Activated B cell treated with CpG ODN at 0.5 μM for 24 hours (primary cell): ENCODE measurements at places on chromosomes 11 and 22.

DNA sequence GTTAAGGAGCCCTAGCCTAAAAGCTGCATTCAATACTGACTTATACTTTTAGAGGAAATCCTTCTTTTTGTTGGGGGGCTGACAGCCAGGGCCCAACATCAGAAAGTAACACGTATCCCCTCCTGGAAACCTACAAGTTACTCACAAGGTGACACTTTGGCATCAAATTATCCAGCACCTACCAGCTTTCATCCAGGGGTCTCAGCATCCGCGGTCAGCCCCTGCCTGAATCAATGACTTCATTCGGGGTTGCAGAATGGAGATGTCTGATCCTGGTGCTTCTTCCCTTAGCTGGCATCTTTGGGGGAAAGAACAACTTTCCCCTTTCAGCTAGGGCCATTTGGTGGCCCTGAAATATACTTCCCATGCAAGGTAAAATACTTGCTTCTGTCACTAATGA is 5.3 kb upstream of the NAP1L4 start:
- DNase-seq, result no peak
- H3K27ac ChIP-seq, result no peak overlapping the region
- H3K27me3 ChIP-seq, result no peaks in the 10 kb centered on the region
- no peak overlapping the region for H3K4me3 ChIP-seq
- no peaks in the 10 kb centered on the region for H3K4me1 ChIP-seq
- H3K36me3 ChIP-seq, result peaks cover 33% of the 10 kb centered on the region

DNA sequence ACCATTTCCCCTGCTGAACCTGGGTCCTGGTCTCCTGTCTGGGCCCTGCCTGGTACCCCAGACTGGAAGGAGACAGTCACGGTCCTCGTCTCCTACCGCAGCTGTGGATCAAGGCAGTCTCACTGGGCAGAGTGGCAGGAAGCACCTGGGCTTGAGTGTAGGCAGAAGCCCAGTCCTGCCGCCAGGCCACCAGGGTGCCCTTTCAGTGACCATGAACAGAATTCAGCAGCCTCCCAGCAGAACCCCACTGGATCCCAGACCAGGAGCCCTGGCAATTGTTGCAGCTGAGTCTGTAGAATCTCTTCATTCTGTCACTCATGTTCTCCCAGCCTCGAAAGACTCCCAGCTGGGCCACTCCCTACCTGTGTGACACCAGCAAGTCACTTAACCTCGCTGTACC is 25.5 kb upstream of the CREB3L1 start:
- H3K36me3 ChIP-seq, result no peaks in the 10 kb centered on the region
- H3K4me1 ChIP-seq, result no peaks in the 10 kb centered on the region
- no peak overlapping the region for H3K27ac ChIP-seq
- peaks cover 10% of the 10 kb centered on the region for H3K27me3 ChIP-seq
- no peak for DNase-seq

DNA sequence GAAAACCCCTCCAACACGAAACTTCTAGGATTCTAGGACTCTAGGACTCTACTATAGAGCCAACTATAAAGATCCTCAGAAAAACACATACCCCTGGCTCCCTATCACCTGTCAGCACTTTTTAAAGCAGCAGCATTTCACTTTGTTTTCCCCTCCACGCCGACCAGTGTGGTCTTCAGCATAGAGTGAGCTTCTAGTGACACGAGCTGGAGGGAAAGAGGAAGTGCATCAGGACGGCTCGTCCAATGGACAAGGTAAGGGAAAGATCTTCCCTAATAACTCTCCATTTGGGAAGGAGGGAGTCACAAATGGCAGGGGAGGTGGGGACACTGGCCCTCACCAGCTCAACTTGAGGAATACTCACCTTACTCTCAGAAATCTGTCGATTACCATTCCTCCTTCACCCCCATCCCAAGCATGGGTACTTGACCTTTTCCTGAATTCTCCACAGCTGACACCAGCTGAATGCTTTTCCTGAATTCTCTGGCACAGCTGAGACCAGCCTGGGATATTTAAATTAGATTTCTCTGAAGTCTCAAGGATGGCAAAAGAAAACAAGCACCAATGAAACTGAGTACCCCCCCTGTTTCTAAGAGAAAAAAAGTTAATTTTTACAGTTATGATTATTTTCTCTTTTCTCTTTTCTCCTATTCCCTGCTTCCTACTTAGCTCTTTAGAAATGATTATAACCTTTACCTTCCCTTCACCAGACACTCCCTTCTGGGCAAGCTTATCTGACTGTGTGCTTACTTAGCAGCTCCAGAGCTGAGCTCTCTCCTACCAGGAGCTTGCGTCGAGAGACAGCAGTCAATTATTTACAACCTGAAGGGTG is 33.3 kb upstream of the NNMT start:
- no peak overlapping the region for H3K27ac ChIP-seq
- no peak overlapping the region for H3K4me3 ChIP-seq
- H3K36me3 ChIP-seq, result no peaks in the 10 kb centered on the region
- H3K27me3 ChIP-seq, result peaks cover 5% of the 10 kb centered on the region

GRCh38 chr22:22788460-22789037 is 99.1 kb upstream of the IGLL5 start:
- H3K27ac ChIP-seq, result no peak overlapping the region
- peaks cover 4% of the 10 kb centered on the region for H3K27me3 ChIP-seq
- no peak for DNase-seq
- no peaks in the 10 kb centered on the region for H3K36me3 ChIP-seq
- no peaks in the 10 kb centered on the region for H3K4me1 ChIP-seq
- H3K4me3 ChIP-seq, result no peak overlapping the region

GRCh38 chr11:17645190-17645970 is 74.0 kb upstream of the MYOD1 start:
- H3K4me3 ChIP-seq, result no peak overlapping the region
- no peak for DNase-seq
- peaks cover 11% of the 10 kb centered on the region for H3K27me3 ChIP-seq
- H3K36me3 ChIP-seq, result no peaks in the 10 kb centered on the region

DNA sequence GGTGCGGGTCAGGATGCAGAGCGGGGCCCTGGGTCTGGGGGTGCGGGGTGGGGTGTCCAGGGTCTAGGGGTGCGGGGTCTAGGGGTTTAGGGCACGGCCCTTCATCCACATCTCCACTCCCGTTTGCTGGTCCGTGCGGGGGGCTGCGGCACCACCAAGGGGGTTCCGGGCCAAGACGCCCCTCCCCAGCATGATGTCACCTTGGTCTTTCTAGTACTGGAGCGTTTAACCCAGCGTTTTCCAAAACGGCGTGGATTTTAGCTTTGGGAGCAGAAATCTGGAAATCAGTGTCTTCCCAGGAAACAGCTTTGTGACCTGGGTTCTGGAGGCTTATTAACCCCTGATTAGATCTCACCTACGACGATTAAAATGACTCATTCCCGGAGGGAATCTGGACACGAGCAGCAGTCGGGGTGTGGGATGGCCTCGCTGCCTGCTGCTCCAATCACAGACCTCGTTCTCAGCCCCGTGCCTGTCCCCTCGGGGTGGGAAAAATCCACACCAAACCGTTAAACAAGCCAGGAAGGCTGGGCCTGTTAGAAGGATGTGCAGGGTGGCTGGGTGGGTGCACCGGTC is 759 bp downstream of the AP2A2 start:
- H3K4me1 ChIP-seq, result peaks cover 31% of the 10 kb centered on the region
- DNase-seq, result no peak
- H3K27me3 ChIP-seq, result no peaks in the 10 kb centered on the region

- H3K4me3 ChIP-seq, result no peak overlapping the region
- no peak for DNase-seq
- H3K36me3 ChIP-seq, result no peaks in the 10 kb centered on the region
- peaks cover 27% of the 10 kb centered on the region for H3K27me3 ChIP-seq
- H3K27ac ChIP-seq, result no peak overlapping the region
- no peaks in the 10 kb centered on the region for H3K4me1 ChIP-seq
Observed at GRCh38 chr11:93852242-93852641, 1.8 kb upstream of the VSTM5 start.
